ENCODE measurements at places on chromosomes 1 and 21.

- DNase-seq: no peak
These were observed 20.7 kb upstream of the STMN1 start for GRCh38 chr1:25926731-25927496.

DNA sequence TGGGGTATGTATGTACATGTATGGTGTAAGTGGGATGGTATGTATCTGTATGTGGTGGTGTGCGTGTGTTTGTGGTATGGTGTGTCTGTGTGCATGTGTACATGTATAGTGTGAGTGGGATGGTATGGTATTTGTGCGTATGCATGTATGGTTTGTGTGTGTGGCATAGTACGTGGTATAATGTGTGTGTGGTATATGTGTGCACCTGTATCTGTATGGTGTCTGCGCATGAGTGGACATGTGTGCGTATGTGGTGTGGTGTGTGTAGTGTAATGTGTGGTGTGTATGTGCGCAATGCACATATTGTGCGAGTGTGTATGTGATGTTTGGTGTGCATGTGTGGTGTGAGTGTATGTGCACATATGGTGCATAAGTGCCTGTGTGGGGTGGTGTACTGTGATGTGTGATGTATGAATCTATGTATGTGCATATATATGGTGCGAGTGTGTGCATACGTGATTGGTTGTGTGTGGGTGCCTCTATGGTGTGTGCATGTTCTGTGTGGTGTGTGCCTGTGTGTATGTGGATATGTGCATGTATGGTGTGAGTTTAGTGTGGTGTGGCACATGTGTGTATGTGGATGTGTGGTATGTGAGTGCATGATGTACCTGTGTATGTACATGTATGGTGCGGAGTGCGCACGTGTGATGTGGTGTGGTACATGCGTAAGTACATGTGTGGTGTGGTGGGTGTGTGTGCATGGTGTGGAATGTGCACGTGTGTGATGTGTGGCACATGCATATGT lies 38.8 kb downstream of the WDR4 start:
- DNase-seq: no peak

DNA sequence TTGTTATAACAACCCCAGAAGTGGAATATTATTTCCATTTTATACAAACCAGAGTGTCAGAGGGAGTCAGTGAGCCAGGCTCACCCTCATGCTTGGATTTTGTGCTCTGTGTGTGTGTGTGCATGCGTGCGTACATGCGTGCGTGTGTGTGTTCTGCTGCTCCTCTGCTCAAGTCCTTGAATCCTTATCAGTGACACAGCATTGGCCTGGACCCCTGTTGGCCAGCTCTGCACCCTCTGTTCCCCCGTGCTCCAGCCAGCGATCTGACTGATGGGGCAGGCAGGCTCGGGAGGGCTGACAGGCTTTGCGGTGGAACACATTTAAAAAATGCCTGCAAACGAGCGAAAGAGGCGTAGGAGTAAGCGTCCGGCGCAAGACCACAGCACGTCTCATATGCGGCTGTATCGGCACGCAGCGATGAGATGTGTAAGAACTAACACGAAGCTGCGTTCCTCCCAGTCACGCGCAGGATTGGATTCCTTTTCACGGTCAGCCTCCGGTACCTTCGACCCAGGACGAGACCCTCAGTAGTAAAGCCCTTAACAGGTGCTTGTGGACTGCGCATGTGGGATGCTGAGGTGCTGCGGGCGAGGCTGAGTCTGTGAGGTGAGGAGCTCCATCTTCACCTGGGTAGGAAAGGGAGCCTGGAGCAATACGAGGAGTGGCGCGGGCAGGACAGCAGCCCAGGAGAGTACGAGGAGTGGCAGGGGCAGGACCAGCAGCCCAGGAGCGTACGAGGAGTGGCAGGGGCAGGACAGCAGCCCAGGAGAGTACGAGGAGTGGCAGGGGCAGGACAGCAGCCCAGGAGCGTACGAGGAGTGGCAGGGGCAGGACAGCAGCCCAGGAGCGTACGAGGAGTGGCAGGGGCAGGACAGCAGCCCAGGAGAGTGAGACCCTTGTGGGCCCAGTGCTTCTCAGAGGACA lies 130.9 kb downstream of the GALNT2 start:
- no peak for DNase-seq

- DNase-seq: no peak
These were observed 355.6 kb upstream of the ST6GALNAC5 start for GRCh38 chr1:76511558-76512179.

DNA sequence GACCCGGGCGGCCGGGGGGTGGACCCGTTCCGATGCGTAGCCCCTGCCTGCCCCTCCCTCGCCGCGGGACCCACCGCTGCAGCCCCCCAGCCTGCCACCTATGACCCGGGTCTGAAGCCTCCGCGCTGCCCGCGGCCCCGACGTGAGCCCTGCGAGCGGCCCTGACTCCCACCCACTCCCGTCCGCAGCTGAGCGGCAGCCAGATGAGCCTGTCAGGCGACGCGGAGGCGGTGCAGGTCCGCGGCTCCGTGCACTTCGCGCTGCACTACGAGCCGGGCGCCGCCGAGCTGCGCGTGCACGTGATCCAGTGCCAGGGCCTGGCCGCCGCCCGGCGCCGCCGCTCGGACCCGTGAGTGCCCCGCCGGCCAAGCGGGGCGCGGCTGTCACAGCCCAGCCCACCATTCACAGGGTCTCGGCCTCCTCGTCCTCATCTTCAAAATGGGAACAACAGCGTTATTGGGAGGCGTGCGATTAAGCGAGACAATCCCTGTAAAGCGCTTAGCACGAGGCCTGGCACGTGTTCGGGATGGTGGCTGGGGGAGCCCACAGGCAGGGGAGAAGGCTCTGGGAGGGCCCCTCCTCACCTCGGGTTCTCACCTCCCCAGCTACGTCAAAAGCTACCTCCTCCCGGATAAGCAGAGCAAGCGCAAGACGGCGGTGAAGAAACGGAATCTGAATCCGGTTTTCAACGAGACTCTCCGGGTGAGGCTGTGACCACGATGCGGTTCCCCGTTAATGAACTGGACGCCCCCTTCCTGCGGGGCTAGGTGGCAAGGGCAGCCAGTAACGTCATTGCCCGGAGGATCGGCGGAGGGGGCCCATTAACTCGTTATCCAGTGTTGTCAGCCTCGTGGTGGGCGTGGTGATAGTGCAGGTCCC lies 8.2 kb downstream of the SYTL1 start:
- no peak for DNase-seq

GRCh38 chr1:38028105-38028591 lies 15.6 kb downstream of the UTP11 start:
- DNase-seq: no peak

- DNase-seq: no peak
These were observed 23.3 kb upstream of the PCP4 start for GRCh38 chr21:39843916-39844315.

GRCh38 chr1:186202271-186202764 lies 172.7 kb downstream of the TPR start:
- no peak for DNase-seq

DNA sequence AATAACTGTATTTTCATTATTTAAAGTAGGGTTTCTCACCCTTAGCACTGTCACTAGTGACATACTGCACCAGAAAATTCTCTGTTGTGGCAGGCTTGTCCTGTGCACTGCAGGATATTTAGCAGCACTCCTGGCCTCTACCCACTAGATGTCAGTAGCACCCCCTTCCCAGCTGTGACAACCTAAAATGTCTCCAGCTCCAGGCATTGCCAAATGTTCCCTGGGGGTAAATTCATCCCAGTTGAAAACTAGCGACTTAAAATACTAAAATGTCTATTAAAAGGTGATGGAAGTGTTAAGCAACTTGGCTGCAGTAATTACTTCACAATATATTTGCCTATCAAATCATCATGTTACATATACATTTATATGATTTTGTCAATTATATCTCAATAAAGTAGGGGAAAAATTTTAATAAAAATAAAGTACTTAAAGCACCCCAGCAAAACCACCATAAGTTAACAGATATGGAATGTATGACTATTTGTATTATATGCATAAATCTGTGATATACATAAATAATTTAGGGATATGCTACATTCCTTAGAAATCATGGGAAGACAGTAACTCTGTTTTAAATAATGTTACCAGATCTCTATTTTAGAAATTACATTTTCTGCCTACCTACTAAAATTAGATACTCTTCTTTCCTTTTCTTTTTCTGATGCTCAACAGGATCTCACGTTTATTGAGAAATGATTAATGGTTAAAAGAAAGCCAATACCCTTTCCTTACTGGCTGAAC lies 74.6 kb downstream of the ARID4B start:
- DNase-seq: peak; percentile 23

DNA sequence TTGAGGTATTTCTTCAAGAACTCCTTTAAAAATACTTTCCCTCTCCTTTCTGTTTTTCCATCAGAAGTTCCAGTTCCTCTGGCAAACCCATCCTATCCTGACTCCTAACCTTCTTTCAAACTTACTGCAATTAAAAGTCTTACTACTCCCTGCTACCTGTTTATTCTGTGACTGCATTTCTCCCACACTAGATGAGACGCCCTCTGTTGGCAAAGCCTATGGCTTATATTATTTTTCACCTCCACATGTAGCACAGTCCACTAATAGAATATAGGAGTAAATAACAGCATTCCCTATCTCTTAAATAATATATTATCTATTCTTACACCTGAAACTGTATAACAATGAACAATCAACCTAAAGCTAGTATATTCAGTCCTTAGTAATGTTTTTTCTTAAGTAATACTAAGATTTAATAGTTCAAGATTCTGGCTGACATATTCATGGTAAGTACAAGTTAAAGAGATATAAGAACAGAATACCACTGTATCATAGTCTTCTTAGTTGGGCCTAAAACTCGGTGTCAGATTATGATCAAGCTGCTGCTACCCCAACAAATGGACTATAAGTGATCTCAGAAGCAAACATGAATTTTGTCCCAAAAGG lies 54.8 kb downstream of the RAB3GAP2 start:
- no peak for DNase-seq

DNA sequence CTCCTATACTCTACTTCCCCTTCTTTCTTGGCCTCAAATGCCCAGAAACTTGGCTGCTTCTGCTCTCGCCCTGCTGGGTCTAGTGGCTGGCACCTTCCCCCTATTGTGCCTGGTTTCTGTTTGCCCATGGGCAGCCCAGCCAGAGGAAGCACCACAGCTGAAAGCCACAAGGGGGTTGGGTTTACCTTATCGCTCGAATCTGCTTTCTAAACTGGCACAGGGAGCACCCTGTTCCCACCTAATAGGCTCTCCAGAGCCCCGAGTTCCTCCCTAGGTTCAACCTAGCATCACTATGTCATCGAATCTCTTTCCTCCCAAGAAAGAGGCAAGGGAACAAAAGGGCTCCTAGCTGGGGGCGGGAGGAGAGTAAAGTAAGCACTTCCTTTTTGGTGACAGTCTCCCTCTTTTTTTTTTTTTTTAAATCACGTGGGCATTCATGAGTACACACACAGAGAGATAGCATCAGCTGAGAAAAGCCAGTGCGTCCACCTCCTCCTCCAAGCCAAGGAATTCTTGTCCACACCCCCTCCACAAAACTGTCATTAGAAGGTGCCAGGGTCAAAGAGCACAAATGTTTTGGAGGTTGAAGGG lies 72.8 kb downstream of the PLEKHA6 start:
- no peak for DNase-seq

- DNase-seq: no peak
These were observed 6.5 kb upstream of the SLX9 start for GRCh38 chr21:44933199-44933917.

- no peak for DNase-seq
These were observed 47.8 kb upstream of the ARHGAP29 start for GRCh38 chr1:94285031-94285654.

- DNase-seq: no peak
These were observed 52.4 kb upstream of the FMO3 start for GRCh38 chr1:171038284-171038683.

- no peak for DNase-seq
These were observed 95.7 kb downstream of the PLPPR5 start for GRCh38 chr1:98908980-98909379.

GRCh38 chr1:41613689-41614574 lies 129.4 kb upstream of the EDN2 start:
- no peak for DNase-seq

- DNase-seq: no peak
These were observed 2.9 kb upstream of the SEMA4A start for GRCh38 chr1:156150333-156151011.

GRCh38 chr1:51253691-51254090 lies 17.6 kb downstream of the RNF11 start:
- no peak for DNase-seq

DNA sequence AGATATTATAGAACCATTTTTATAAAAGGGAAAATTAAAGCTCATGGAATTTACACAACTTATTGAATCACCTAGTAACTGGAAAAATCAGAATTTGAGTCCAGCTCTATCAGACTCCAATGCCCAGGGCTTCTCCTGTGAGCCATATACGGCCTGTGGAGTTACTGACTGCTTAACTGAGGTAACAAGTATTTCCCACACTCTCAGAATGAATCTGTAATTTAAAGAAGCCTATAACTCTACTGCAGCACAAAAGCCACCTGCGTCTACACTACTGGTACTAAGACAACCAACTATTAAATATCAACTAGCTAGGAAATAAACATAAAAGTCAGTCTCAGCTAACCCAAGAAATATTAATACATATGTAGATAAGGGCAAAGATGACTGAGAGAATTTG lies 29.4 kb downstream of the SMYD3 start:
- DNase-seq: no peak

- peak; percentile 14 for DNase-seq
These were observed 58.7 kb downstream of the RABGAP1L start for GRCh38 chr1:174217787-174218574.

DNA sequence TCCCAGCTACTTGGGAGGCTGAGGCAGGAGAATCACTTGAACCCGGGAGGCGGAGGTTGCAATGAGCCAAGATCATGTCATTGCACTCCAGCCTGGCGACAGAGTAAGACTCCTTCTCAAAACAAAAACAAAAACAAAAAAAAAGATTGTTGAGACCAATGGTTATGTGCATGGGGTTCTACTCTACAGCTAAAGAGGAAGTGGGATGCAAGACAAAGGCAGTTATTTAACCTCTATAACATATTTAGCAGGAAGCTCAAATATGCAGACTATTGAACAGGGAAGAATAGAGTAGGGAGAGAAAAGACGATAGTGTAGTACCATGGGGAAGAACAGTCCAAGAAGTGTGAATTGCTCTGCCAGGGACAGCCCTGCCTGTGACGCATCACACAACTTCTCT lies 227.7 kb downstream of the SMYD3 start:
- no peak for DNase-seq

- DNase-seq: no peak
These were observed 253.8 kb downstream of the LTN1 start for GRCh38 chr21:28738882-28739281.

DNA sequence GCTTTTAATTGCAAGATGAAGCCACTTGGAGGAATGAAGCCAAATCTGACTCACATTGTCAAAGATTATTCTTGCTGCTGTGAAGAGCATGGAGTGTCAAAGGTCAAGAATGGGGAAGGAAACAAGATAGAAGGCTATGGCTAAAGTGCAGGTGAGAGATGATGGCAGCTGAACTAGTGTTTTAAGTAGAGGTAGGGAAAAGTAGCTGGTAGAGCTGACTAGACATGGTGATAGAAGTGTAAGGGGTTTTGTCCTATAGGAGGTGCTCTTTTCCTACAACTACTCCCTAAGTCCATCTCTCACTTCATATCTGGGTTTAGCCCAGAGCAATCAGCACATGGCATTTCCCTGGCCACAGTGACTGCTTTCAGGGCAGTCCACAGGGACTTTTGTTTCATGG lies 11.8 kb downstream of the UBE2T start:
- DNase-seq: no peak

GRCh38 chr1:2468041-2468472 lies 8.0 kb upstream of the PLCH2 start:
- no peak for DNase-seq

GRCh38 chr1:41542196-41542930 lies 57.9 kb upstream of the EDN2 start:
- no peak for DNase-seq

GRCh38 chr1:184866586-184866985 lies 107.7 kb downstream of the NIBAN1 start:
- no peak for DNase-seq

Measured in NCI-H1417 treated with DMSO at 0.1 percent for 48 hours (cell line).